ENCODE measurements at places on chromosomes 12 and 14.
A peak's percentile ranks its signal among the peaks of the same experiment; 100 is the strongest.

- no peak for DNase-seq
Observed at GRCh38 chr12:11055306-11055705, 6.8 kb downstream of the TAS2R46 start.

DNA sequence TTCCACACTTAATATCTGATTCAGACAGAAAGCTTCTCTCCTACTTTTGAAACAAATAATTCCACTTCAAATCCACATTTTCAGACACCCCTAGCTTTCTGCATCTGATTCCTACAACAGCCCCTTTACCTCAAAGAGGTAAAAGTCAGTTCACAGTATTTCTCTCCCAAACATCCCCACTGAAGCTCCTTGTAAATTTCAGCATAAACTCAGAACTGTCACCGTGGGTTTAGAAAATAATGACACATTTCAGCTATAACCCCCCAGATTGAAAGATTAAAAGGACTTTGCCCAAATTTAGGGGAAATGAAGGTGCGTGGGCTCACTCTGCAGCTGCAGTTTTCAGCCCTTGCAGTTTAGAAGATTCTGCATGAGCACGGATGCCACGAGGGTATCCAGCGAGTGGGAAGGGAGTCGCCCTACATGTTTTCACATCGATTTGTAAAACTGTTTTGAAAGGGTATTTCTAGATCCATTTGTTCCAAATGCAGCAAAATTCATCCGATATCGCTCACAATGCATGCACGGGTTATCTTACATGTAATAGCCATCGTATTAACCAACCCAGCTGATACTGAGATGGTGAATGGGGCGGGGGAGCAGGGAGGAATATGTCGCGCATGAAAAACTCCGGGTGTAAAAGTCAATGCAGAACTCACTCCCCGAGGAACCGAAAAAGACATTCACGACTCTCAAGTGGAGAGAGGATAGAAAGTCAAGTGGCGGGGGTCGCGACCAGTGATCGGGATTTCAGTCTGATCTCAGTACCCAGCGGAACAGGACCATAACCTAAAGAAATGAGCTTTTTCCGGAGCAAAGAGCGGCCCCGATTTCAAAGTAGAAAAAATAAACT lies 5.0 kb upstream of the CCND2 start:
- DNase-seq: peak; percentile 29

DNA sequence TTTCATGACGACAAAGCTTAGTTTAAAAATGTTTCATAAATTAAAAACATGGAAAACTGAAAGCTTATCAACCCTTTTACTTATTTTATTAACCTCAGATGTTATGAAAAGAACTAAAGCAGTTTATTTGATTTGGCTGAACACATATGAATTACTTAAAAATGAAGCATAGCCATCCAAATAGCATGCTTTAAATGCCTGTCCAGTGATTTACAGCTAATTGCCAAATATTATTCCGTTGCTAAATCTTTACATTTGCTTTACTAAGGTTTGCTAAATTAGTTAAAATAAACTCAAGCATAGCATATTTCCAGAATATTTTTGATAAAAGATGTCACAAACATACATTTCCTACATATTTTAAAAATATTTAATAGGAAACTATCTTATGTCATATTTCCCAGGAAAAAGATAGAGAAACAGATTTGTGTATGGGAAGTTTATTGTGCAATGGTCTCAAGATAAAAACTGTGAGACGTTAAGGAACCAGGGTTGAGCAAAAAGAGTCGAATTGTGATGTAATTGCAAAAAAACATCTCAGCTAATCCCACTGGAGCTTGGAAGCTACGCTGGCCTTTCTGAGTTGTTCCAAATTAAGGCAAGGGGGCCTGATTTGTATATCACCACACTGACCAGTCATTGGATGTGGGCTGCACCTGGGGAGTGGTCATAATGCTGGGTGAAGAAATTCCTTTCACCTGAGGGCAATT lies 25.8 kb downstream of the GPR135 start:
- no peak for DNase-seq

DNA sequence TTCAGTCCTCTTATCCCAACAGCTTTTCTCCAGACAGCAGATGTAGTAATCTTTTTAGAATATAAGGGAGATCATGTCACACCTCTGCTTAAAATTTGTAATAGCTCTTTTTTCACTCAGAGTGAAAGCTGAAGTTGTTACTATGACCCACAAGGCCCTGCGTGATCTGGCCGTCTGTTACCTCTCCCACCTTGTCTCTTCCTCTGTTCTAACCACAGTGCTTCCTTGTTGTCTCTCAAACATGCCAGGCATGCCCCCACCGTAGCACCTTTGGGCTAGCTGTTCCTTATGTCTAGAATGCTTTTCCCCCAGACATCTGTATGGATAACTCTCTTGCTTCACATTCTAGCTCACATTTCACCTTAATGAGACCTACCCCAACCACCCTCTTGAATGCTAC lies 6.5 kb downstream of the NECAP1 start:
- DNase-seq: no peak

DNA sequence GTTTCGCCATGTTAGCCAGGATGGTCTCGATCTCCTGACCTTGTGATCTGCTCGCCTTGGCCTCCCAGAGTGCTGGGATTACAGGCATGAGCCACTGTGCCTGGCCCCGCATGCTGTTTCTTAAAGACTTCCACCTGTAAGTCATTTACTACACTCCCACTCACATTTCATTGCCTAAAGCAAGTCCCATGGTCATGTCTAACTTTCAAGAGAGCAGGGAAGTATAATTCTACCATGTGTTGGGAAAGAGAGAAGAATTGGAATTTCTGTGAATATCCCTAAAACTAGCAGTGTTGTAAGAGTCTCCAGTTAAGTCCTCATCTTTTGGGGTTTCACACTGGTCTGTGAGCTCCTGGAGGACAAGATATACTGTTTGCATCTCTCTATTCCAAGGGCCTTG lies 139.7 kb downstream of the EMP1 start:
- DNase-seq: no peak

GRCh38 chr14:61221906-61222305 lies 59.2 kb downstream of the TMEM30B start:
- no peak for DNase-seq

DNA sequence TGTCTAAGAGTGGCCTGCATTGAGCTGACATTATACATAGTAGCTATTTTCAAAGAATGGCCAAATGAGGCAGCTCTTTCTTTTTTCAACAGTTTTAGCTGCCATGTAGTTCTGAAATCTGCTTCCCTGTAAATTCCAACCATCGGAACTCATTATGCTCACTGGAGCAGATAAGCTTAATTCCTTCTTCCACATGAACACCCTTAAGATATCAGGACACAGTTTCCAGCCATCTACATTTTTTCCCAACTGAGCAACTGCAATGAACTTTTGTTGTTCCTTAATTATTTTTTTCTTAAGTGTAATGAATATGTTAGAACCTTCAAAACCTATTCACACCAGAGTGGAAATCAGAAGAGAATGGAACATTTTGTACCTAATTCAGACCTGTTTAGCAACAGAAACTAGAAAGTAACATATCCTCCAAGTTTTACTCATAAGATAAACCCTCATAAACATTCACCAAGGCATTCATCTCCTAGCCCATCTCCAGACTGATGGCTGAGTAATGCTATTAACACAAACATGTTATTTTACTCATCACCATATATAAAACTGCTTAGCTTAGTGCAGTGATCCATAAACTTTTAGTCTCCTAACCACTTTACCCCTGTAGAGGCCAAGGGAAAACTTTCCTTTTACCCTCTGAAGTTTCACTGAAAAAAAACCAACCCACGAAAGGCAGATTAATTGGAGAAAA lies 296.1 kb upstream of the SYT1 start:
- no peak for DNase-seq

DNA sequence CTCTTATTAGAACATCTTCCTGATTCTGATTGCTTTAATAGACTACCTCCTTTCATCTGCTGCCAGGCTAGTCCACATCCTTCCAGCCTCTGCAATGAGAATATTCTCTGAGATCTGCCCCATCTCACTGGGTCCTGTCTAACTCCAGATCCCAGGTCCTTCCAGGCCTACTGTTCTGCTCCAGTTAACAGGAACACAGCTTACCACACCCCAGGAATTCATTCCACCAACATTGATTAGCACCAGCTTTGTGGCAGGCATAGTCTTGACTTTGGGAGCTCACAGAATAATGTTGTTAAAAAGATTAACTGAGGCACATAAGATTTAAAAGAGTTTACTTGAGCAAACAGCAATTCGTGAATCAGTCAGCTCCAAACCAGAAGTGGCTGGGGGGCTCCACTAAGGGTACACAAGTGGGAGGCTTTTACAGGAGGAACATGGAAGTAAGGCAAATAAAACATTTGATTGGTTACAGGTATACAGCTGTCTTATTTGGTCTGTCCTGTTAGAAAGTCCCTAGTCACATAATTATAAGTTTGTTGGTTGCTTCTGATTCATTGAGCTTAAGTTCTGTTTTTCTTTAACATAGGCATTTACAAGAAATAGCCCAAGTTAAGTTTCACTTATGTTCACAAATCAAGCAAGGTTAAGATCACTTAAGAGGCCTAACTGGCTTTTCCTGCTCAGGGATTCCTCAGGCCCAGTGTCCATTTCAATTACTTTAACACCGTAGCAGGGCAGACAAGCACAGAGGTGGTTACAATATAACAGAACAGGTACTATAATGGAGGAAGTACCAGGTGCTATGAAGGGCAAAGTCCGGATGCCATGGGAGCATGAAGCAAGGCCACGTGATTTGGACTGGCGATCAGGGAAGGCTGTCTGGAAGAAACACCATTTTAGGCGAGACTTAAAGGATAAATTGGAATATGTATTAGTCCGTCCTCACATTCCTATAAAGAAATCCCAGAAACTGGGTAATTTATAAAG lies 12.2 kb upstream of the MYH7 start:
- DNase-seq: no peak

GRCh38 chr14:39406560-39406959 lies 25.7 kb downstream of the FBXO33 start:
- DNase-seq: no peak

DNA sequence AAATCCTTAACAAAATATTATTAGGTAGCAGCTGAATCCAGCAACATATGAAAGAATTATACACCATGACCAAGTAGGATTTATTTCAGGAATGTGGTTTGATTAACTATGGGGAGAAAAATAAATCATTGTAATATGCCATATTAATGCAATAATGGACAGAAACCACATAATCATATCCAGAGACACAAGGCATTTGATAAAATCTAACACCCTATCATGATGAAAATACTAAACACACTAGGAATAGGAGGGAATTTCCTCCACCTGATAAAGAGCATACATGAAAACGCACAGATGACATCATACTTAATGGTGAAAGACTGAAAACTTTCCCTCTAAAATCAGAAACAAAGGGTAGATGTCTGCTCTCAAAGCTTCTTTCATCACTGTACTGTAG lies 238.9 kb downstream of the PHLDA1 start:
- no peak for DNase-seq

DNA sequence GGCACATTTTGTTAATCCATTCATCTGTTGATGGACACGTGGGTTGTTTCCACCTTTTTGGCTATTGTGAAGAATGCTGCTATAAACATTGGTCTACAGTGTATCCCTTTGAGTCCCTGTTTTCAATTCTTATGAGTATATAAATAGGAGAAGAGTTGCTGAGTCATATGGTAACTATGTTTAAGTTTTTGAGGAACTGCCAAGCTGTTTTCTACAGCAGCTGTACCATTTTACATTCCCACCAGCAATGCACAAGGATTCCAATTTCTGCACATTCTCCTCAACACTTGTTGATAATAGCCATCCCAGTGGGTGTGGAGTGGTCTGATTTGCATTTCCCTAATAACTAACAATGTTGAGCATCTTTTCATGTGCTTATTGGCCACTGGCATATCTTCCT lies 6.9 kb upstream of the SVOP start:
- DNase-seq: no peak

DNA sequence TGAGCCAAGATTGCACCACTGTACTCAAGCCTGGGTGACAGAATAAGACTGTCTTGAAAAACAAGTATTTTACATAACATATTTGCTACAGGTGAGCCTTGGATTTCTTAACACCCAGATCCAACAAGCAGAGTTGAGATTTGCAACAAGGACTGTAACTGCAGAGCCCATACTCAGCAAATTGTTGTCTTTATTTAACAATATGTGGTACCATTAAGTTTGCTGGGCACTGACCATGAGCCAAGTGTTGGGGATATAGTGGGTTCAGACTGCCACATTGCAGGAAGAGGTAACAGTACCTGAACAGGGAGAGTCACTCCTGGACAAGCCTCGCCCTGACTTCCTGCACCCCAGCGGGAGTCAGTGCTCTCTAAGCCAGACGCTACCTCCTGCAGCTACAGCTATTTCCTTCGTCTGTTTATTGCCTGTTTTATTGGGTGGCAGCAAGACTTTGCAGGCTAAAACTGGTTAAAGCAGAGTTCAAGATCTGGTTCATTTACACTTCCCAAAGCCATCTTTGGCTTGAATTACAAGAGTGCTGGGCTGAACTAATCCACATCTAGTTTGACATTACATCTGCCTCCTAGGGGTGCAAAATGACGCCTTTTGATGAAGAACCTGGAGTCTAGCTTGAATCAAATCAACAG lies 12.5 kb downstream of the AHSA1 start:
- DNase-seq: no peak

- peak; percentile 23 for DNase-seq
Observed at GRCh38 chr12:51970904-51971646, 19.6 kb downstream of the ACVR1B start.

- no peak for DNase-seq
Observed at GRCh38 chr12:82740129-82741000, 53.7 kb downstream of the TMTC2 start.

DNA sequence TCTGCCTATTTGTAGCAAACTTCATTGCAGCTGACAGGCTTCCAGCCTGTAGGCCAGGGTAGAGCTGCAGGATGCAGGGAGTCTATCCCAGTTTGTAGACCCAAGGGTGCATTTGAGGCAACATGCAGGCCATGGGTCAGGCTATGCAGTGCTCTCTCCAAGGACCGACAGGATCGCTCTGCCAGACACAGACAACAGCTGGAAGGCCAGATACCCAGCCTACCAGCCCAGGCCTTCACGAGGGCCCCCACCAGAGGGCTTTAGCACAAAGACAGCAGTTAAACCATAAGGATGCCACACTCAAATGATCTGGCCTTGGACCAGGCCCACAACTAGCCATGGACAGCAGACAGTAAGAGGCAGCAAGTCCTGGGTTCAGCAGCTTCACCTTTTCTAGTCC lies 10.3 kb downstream of the KCTD10 start:
- no peak for DNase-seq

DNA sequence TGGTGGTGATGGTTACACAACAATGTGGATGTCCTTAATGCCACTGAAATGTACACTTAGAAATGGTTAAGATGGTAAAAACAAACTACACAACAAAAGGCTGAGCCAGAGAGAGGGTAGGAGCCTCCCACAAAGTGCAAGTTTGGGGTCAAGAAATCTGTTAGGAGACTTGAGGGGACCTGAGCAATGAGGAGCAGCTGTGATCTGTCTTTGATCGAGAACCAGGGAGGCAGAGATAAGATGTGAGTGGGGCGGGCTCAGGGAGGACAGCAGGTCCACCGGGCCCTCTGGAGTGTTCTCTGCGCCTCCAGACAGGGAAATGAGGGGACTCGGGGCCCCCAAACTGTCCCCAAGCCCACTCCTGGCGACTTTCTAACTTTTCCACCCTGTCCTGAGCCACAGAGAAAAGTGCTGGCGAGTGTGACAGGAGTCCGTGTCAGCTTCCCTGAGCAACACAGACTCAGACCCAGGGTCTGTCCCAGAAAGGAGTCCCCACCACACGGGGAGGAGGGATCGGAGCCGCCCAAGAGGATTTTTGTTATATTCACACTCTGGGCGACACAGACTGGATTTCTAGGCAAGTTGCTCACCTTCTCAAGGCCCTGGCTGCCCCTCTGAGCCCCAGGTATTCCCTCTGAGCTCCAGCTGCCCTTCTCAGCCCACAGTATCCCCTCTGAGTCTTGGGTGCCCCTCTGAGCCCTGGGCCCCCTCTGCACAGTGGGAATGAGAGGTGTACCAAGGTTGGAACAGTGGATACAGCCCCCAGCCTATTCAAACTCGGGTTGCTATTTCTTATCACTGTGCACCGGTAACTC lies 11.5 kb upstream of the SCARB1 start:
- no peak for DNase-seq
